Kidney capillary endothelial cell (primary cell): ENCODE measurements at places on chromosomes 12 and 14.

GRCh38 chr12:65209655-65210043, 40.3 kb downstream of the LEMD3 start:
- DNase-seq = peak; percentile 33

- no peak for DNase-seq
Measured at GRCh38 chr12:30827101-30828066, 72.6 kb upstream of the CAPRIN2 start.

GRCh38 chr14:79528828-79529416, 682.4 kb downstream of the DIO2 start:
- no peak for DNase-seq

GRCh38 chr12:72448089-72448488, 175.9 kb downstream of the TRHDE start:
- DNase-seq = no peak

GRCh38 chr14:70585231-70585630, 15.2 kb downstream of the MED6 start:
- no peak for DNase-seq

DNA sequence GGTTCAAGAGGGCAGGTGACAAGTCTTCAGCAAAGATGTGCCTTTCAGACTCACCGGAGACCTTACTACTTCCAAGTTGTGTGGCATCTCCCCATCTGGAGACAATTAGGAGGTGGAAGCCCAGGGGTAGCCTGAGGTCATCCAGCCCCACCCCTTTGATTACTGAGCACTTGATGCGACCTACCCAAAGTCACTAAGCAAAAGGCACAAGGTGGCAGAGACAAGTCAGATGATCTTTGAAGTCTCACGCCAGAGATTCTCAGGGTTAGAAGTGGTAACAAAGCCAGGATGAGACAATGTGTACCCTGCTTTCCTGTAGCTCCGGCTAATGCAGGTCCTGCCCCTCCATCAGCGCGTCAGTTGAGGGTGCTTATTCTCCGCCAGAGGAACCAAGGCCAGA, 1.4 kb upstream of the FOXN3 start:
- no peak for DNase-seq

GRCh38 chr12:108702595-108703320, 28.6 kb downstream of the CORO1C start:
- DNase-seq = no peak

GRCh38 chr12:15928870-15929571, 17.9 kb downstream of the DERA start:
- DNase-seq = no peak
